ENCODE measurements at places on chromosomes 11 and 22.

- no peak for DNase-seq
Observed at GRCh38 chr22:24063986-24064385, 52.9 kb downstream of the CABIN1 start.

- no peak for DNase-seq
Observed at GRCh38 chr11:92236856-92237255, 12.2 kb downstream of the FAT3 start.

DNA sequence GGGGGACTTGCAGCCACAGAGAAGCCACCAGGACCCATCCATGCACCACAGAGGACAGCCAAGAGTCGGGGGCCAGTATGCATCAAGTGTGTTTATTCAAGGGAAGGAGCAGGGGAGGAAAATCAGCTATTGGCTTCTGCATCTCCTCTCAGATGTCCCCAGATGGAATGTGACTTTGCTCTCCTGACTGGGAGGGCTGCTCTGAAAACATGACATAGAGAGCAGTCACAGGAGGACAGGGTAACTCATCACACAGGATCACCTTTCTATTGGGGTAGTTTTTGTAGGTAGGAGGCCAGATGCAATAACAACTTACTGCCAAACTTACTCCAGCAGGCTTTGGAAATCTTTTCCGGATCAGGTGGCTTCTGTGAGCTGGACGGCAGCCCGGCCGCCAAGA lies 121.0 kb upstream of the OPCML start:
- no peak for DNase-seq

- no peak for DNase-seq
Observed at GRCh38 chr11:101707477-101707876, 123.7 kb upstream of the TRPC6 start.

- DNase-seq, result no peak
Observed at GRCh38 chr11:91231226-91231625, 993.4 kb upstream of the FAT3 start.

GRCh38 chr22:23106344-23106743 lies 35.4 kb downstream of the RSPH14 start:
- DNase-seq, result no peak

GRCh38 chr11:59138643-59139042 lies 4.0 kb upstream of the FAM111A start:
- no peak for DNase-seq

DNA sequence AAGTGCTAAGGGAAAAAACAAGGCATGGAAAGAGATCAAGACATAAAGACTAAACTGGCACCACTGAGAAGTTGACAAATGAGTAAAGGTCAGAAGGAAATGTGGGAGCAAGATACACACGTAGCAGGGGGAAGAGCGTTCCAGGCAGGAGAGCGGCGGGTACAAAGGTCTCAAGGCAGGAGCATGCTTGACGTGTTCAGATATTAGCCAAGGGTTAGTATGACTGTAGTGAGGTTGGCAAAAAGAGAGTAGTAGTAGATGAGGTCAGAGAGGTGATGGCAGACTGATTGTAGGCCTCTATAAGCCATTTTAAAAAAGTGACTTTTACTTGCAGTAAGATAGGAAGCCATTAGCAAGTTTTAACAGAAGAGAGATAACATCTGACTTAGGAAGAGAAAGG lies 9.9 kb downstream of the SYT9 start:
- DNase-seq, result no peak

DNA sequence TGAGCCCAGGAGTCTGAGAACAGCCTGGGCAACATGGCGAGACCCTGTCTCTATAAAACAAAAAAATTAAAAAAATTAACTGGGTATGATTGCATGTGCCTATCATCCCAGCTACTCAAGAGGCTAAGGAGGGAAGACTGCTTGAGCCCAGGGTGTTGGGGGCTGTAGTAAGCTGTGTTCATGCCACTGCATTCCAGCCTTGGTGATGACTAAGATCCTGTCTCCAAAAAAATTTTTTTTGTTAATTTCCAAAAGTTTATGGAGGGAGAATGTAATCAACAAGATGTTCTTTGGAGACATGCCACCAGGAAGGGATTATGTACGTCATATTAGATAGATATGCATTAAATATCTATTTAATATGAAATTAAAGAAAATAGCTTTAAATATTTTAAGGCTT lies 267.5 kb downstream of the SBF2 start:
- DNase-seq, result no peak

DNA sequence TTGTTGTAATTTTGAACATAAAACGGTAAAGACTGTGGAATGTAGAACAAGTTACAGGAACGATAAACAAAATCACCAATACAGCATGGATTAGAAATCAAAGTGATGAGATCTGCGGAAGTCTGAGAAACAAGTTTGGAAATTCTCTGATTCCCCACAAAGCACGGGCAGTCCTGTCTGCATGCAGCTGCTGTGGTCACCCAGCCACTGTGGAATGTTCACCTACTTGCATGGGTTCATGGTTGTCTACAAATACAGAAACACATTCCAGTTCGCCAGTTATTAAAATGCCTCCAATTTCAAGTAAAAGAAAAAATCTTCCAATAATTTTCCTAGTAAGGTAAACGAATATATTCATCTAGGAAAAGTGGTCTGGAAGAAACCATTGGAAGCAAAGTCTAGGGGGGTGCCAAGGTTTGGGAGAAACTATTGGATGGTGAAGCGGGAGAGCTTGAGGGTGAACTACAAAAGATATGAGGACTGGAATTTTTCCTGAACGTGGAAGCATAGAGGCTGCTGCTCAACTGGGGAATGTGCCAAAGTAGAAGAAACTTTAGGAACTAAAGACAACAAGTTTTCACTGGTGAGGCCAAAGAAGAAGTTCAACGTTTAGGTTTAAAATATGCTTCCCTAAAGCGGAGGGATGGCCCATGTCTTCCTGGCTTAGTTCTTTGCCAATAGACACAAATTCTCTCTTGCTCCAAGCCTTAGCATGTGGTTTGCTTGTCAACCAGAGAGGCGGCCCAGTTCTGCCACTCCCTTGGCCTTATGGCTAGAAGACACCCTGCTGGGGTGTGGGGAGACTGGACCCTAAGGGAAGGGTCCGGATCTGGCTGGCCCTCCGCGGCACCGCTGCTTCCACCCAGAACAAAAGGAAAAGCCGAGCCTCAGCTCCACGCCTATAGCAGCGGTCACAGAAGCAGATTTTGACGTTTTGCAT lies 70.2 kb downstream of the CTTN start:
- DNase-seq, result peak; percentile 64

GRCh38 chr11:61290905-61291690 lies 4.0 kb downstream of the VWCE start:
- no peak for DNase-seq

GRCh38 chr11:114172055-114172861 lies 112.7 kb downstream of the ZBTB16 start:
- DNase-seq, result no peak

DNA sequence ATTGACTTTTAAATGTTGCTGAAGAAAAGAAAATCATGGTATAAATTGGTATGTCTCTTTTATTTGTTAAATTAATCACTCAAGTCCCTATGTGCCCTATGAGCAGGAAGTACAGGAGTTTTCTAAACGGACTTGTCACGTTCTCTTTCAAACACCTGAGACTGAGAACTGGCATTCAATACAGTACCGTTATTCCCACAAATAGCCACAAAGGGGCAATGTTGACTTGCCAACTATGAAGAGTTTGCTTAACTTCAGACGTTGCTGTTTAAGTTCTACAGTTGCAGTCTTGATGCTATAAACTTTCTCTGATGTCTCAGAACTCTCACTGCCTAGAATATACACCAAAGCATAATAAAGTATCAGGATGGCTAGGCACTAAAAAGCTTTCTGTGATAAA lies 7.6 kb downstream of the OR56A1 start:
- peak; percentile 70 for DNase-seq

DNA sequence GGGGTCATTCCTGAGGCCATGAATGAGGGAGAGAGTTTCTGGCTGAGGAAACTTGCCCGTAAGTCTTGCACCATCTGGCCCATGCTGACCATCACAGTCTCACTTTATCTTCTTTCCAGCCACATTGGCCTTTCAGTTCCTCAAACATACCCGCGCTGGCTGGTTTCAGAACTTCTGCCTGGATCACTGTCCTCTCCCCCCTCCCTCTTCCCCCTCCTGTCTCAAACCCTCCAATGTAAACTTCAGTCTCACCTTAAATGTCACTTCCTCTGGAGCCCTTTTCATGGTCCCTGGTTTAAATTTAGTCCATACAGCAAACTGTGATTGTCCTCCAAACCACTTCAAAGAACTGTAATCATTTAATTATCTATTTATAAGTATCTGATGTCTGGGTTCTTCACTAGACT lies 3.7 kb upstream of the TMEM109 start:
- no peak for DNase-seq

GRCh38 chr22:43110444-43110926 lies at the start of gene BIK:
Gene BIK (plus strand): TSS chr22:43110750. CDS start chr22:43124023, 13,273 bp downstream.
- DNase-seq, result peak; percentile 86

- no peak for DNase-seq
Observed at GRCh38 chr11:83613767-83614121, 327.6 kb upstream of the CCDC90B start.

DNA sequence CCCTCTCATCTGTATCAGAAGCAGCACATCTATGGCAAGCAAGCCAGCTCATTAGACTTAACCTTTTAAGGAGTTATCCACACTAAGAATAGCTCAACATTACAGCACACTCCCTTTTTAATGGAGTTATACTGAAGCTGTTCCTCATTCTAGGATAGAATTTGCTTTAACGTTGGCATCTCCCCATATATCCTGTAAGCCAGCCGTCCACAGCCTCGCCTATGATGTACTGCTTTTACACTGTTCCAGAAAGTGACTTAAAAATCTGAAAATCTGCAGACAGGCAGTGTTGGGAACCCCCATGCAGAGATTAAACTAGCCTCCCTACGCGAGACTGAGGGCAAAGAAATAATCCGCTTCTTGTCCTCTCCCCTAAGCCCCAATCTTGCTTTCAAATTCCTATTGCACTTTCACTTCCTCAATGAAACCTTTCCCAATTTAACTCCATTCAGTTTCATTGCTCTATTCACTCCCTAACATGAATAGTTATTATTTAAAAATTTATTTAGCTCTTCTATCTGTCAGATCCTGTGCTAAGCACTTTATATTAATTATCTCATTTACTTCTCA lies 225.0 kb downstream of the BLID start:
- DNase-seq, result no peak

DNA sequence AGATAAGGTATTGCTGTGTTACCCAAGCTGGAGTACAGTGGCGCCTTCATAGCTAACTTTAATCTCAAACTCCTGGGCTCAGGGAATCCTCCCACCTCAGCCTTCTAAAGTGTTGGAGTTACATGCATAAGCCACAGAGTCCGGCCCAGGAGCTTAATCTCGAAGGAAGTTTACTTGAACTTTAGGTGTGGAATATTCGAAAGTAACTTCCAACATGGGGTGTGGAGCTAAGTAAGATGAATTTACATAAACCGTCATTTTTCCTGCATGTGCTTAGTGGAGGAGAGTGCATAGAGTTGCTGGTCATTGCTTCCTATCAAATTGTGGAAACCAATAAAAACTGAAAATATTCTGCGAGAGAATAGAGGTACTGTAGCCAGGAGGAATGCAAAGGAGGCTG lies 1.5 kb downstream of the ATG13 start:
- DNase-seq, result no peak

GRCh38 chr11:114496915-114497314 lies 57.6 kb downstream of the REXO2 start:
- DNase-seq, result no peak

DNA sequence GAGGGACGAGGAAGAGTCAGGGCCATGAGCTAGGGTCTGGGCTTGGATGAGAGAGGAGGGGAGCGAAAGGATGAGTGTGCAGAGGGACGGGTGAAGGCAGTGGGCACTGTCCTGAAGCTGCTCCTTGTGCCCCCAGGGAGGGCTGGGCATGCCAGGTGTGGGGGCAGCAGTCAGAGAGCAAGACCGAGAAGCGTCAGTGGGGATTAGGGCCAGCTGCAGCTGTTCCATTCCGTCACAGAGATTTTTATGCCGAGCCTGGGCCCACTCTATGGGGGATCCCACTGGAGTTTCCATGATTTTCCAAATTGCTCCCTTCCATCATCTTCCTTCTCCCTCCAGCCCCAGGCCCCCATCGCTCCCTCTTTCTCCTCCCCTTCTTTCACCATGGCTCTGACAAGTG lies 93.2 kb downstream of the NECTIN1 start:
- no peak for DNase-seq
